Motor neuron (in vitro differentiated cells): ENCODE measurements at places on chromosomes 16 and 17.

DNA sequence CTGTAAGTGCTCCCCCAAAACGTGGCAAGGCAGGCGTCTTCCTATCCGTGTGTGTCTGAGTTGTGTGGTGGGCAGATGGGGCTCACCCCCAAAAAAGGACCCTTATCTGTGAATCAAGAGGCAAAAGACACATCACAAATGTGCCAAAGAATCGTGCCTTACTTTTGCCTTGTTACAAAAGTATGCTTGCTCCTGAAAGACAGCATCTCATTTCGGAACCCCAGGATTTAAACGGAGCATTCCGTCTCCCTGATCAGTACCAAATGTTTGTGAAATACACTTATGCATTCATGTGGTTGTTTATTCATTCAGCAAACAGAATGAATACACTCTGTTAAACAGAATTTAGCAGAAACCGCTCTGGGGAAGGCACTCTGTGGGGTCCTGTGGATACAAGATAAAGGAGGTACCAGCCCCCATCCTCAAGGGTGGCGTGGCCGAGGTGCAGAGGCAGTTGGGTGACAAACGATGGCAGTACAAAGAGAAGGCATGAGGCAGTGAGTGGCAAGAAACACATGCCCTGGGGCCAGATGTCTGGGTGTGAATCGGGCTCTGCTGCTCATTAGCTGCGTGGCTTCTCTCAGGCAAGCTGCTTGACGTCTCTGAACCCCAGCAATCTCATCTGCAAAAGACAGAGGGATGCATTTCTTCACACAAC is 654 bp downstream of the WFDC1 start:
- ATAC-seq, result no peak

DNA sequence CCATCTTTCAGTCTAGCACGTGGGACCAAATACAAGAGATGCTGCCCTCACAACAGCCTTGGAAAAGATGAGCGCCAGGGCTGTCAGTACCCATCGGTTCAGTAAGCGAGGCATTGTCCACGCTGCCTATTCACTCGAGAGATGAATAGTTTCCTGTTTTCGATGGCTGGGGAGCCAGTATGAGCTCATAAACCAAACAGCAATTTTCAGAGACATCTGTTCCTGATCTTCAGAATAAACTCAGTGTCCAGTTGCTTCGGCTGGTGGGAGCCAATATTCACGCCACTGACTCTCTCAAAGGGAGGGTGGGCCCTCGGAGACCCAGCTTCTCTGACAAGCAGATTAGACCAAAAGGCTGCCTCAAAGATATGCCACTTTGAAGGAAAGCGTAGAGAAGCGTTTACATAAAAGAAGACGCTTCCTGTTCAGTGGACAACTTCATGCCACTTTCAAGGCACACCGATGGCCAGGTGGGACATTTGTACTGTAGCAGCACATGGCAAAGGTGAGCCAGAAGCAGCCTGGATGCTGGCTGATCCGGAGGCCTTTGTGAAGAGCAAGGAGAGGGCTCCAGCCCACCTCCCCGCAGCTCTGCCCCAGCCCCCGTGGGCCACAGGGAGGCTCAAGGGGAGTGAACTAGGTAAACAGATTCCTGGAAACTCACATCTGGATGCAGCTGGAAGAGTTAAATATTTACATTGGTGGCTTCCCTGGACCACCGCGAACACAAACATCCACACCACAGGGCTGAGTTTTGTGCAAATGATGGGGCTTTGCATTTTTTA is 6.0 kb downstream of the TIMM22 start:
- ATAC-seq, result peak; percentile 20

GRCh38 chr17:41976142-41976768 is 9.7 kb downstream of the CNP start:
- ATAC-seq, result peak; percentile 93

GRCh38 chr17:75069783-75070182 is 18.0 kb upstream of the SLC16A5 start:
- no peak for ATAC-seq

DNA sequence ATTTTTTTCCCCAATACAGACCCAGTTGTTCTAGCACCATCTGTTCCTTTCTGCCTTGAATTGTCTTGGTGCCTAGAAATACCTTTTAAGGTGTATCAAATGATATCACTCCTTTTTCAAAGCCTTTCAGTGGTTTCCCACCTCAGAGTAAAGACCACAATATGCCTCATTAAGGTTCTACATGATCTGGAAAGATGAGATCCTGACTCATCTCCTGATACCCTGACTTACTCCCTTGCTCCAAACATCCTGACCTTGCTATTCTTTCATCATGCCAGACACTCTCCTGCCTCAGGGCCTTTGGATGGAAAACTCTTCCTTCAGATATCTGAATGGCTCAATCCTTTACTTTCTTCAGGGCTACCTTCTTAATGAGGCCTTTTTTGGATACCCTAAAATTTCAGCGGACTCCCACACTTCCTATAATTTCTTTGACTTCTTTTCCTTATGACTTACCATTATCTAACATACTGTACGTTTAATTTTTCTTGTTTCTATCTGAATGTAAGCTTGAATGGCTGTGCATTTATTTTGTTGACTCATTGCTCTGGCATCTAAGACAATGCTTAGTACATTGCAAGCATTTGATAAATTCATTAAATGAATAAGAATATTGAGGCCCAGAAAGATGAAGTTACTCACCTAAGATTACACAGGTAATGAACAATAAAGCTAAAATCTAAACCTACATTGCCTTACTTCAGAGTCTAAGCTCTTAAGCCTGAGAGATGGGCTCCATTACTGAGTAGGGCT is 19.2 kb downstream of the FLOT2 start:
- ATAC-seq, result no peak

- ATAC-seq, result no peak
Observed at GRCh38 chr17:79100405-79100804, 25.8 kb downstream of the ENGASE start.

DNA sequence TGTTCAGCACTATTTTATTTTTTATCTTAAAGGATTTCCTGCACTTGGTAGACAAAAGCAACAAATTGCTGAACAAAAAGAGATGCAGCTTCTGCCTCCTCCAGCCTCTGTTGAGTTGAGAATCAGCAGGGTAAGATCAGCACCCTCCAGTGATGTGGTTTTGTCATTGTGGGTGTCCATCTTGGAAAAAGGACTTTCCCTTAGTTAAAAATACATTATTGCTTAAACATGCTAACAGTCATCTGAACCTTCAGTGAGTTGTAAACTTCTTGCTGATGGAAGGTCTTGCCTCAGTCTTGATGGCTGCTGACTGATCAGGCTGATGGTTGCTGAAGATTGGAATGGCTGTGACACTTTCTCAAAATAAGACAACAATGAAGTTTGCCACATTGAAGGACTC is 101.2 kb downstream of the PHKB start:
- ATAC-seq, result no peak

- ATAC-seq, result no peak
Observed at GRCh38 chr17:60390186-60390585, 1.7 kb downstream of the USP32 start.

GRCh38 chr16:82603784-82604411 is 22.9 kb upstream of the CDH13 start:
- ATAC-seq, result peak; percentile 74

GRCh38 chr16:66406534-66407221 is 20.4 kb upstream of the BEAN1 start:
- peak; percentile 95 for ATAC-seq

DNA sequence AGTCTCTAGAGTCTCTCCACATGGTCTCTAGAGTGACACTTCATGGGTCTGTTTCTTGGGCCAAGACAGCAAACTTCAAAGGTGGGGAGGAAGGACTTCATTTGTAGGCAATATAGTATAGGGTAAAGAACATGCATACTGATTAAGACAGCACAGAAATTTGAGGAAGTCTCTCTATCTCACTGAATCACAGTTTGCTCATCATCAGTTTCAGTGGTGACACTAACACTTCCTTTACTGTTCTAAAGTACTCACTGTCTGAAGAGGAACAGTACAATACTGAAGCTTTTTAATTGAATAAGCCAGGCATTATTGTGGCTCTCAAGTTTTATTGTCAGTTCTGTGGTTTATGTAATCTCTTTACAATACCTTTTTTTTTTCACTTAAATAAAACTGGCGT is 656.4 kb upstream of the CDH8 start:
- no peak for ATAC-seq

- no peak for ATAC-seq
Observed at GRCh38 chr16:75073545-75074303, 42.9 kb downstream of the LDHD start.

- no peak for ATAC-seq
Observed at GRCh38 chr17:79802736-79803420, 6.0 kb upstream of the CBX8 start.

- ATAC-seq, result no peak
Observed at GRCh38 chr17:82225368-82226029, 3.3 kb upstream of the SLC16A3 start.

- ATAC-seq, result no peak
Observed at GRCh38 chr17:76992891-76993290, 124.7 kb downstream of the MGAT5B start.
